ENCODE measurements at places on chromosomes 12 and 14. TPM values are rescaled to one million over a fixed set of nuclear protein-coding genes. Genes with fewer than 3 reads are reported as not detected.

The FOXN4 gene
- 0.37 TPM for total RNA-seq

The E2F7 gene
- 19.8 TPM for total RNA-seq

The LMNTD1 gene
- not detected for total RNA-seq

The RFC5 gene
- total RNA-seq, result 34.5 TPM

DNA sequence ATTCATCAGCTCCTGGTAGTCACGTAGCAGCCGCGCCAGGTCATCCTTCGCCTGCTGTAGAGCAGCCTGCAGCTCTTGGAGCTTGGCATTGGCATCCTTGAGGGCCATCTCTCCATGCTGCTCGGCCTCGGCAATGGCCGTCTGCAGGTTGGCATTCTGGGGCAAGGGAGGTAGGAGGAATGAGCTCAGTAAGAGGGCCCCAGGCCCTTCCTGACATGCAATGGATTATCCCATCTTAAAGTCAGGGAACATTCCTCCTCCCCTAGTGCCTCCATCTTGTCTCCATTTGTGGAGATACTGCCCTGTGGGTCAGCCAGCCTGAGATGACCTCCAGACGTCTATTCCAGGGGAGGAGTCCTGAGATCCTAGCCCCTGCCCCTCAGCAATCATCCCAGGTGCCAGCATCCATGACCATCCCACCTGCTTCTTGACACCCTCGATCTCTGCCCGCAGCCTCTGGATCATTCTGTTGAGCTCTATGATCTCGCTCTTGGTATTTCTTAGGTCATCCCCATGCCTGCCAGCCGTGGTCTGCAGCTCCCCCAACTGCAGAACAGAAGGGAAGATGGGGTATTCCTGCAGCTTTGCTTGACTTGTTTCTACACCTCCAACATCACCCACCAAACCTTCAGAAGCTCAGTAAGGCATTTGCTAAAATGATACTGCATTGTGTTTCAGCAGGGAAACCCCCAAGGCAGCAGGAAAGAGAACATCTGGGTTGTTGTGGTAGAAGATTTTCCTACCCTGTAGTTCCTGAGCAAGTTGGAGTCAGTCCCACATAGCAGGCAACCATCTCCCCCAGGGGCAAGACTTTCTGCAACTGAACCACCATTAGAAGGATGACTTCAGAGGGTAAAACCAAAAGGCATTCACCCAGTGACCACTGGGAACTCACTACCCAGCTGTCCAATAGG, 4.4 kb downstream of the KRT3 start:
- peaks cover 7% of the 10 kb centered on the region for H3K4me1 ChIP-seq
- H3K27ac ChIP-seq, result no peak overlapping the region
- H3K4me3 ChIP-seq, result no peak overlapping the region
- H3K36me3 ChIP-seq, result no peaks in the 10 kb centered on the region
- no peak for DNase-seq

DNA sequence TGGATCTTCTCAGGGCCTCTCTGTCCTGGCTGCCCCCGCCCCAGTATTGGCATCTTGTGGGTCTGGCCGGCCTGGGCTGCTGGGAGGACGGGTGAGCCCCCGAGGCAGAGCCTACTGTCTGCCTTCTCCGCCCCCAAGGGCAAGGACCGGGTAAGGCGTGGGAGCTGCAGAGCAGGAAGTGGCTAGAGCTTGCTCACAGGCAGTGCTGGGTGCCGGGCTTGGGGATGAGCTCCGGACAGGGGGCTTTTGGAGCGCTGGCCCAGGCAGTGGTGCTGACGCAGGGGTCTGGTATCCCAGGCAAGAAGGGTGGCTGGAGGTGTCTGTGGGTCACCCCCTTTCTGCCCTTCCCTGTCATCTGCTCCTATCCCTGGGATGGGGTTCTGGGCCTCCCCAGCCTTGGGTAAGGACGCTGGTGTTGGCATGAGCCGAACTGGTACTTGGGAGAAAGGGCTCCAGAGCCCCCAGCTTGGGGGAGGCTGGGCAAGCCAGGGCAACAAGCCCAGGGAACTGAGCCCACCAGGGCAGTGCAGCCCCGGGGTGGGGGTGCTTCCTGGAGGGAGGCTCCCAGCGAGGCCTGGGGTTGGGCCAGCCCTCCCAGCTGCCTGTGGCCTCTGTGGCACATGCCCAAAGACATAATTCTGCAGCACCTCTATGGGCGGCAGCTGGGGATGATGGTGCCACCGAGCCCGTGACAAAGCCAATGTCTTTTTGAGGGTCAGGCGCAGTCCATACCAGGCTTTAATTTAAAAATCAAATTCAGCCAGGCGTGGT, 126.3 kb downstream of the KIF26A start:
- H3K4me3 ChIP-seq, result no peak overlapping the region
- peaks cover 16% of the 10 kb centered on the region for H3K4me1 ChIP-seq
- peaks cover 11% of the 10 kb centered on the region for H3K36me3 ChIP-seq

GRCh38 chr14:68476212-68477109, 316.4 kb downstream of the ZFP36L1 start:
- H3K27ac ChIP-seq, result no peak overlapping the region
- no peaks in the 10 kb centered on the region for H3K36me3 ChIP-seq
- peaks cover 75% of the 10 kb centered on the region for H3K4me1 ChIP-seq
- no peak for DNase-seq

DNA sequence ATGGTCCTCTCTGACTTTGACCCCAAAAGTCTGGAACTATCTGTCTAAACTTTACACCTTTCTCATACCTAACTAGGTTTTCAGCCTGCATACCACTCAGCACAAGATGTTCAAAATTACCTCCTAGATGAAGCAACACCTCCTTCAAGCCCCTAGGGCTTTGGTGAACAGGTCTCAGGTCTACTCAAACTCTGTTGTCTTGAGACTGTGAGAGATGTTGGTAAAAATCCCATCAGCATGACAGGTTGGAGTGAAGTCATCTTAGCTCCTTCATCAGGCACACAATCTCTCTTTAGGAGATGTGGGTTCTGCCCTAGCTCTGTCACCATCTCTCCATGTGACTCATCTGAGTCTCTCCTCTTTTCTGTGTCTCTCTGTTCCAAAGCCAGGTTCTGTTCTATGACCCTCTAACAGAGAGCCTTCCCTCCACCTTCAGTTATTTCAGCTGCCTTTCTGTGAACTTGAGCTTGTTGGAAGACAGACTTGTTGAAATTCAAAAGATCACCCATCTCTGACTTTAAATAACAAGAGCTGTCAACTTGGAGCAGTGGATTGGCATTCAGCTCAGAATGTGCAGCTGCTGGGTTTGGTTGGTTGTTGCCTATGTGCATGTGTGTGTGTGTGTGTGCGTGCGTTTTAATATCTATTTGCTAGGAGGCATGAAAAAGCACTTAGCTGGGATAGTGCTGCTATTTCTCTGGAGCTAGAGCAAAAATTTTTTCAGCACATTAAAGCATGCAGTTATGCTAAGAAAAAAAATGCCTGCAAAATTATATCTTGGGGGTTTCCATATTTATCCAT, 130.7 kb downstream of the CRACR2A start:
- no peak overlapping the region for H3K4me3 ChIP-seq
- no peaks in the 10 kb centered on the region for H3K27me3 ChIP-seq
- DNase-seq, result no peak
- peaks cover 11% of the 10 kb centered on the region for H3K4me1 ChIP-seq

- H3K27me3 ChIP-seq, result no peaks in the 10 kb centered on the region
- no peaks in the 10 kb centered on the region for H3K36me3 ChIP-seq
- no peak overlapping the region for H3K4me3 ChIP-seq
- H3K4me1 ChIP-seq, result peaks cover 7% of the 10 kb centered on the region
These were observed 64.0 kb downstream of the PIWIL1 start for GRCh38 chr12:130401703-130402102.

GRCh38 chr12:104423809-104424208, 32.9 kb upstream of the CHST11 start:
- H3K36me3 ChIP-seq, result peaks cover 16% of the 10 kb centered on the region
- H3K27me3 ChIP-seq, result peaks cover 7% of the 10 kb centered on the region
- H3K4me3 ChIP-seq, result no peak overlapping the region
- no peak overlapping the region for H3K27ac ChIP-seq

DNA sequence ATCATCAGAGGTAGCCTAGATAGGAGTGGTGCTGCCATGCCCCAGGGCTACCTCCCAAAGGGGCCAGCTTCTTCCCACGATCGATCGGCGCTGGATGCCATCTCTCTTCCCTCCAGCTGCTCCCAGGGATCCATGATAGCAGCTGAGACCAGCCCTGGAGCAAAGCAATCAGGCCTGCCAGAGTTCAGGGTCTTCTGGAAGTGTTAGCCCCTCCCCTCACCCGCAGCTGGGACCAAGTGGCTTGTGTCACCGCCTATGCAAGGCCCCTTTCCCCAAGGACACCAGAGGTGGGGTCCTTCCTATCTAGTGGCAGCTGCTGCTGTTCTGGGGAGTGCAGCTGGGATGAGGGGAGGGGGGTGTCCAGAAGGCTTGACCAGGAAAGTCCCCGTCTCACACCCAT, 87.0 kb downstream of the IRF2BPL start:
- H3K27me3 ChIP-seq, result no peaks in the 10 kb centered on the region
- H3K36me3 ChIP-seq, result no peaks in the 10 kb centered on the region
- H3K4me3 ChIP-seq, result no peak overlapping the region
- no peak for DNase-seq
- H3K4me1 ChIP-seq, result peaks cover 50% of the 10 kb centered on the region

- no peaks in the 10 kb centered on the region for H3K27me3 ChIP-seq
- no peak for DNase-seq
- H3K4me3 ChIP-seq, result no peak overlapping the region
- H3K36me3 ChIP-seq, result peaks cover 48% of the 10 kb centered on the region
These were observed 11.6 kb downstream of the CIPC start for GRCh38 chr14:77109656-77110055.

DNA sequence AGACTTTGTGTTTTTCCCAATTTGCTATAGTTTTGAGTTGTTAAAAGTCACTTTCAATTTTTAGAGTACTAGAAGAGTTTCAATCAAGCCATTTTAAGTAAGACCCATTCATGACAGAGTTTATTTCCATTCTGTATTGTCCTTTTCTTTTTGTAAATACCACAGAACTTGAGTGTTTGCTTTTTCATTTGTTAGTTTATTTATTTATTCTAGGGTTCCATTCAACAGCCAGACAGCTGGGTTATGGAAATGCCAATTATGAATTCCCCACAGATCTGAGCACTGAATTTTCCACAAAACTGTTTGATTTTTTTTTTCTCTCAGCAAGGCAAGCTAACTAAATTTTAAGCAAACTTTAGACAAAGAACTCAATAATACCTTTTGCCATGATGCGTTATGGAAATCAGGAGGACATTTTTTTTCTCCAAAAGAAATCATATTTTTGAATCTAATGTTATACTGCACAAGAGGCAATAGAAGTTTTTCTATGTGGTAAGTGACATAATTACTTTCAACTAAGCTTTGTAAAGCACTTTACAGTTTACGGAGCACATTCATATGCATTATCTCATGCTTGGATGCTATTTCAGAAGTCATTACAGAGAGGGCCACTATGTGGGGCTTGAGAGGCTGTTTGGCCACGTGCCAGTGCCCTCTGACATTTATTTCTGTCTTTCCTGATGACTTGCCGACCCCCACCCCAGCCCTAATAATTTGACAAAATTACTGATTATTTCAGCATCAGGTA, 181.5 kb downstream of the VRK1 start:
- H3K27me3 ChIP-seq, result no peaks in the 10 kb centered on the region
- 0 out of 2 replicates have a peak, but pooled peaks cover 7% of the 10 kb centered on the region for H3K4me1 ChIP-seq
- DNase-seq, result no peak
- no peak overlapping the region for H3K4me3 ChIP-seq
- H3K36me3 ChIP-seq, result peaks cover 20% of the 10 kb centered on the region

DNA sequence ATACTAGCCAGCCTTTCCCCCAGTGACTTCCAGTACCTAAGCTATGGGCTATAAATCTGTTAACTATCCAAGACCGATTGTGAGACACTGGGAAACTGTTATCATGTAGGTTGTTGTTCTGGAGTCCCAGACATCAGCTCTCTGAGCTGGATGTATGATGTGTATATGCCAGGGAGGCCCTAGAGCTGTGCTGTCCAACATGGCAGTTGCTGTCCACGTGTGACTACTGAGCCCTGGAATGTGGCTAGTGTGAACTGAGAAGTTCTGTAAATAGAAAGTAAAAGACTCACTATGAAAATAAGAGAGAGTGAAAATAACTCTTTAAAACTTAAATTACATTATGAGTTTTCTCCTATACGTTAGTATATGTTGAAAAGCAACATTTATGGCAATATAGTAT, 755.8 kb upstream of the FBXO33 start:
- DNase-seq, result no peak
- no peak overlapping the region for H3K4me3 ChIP-seq
- no peaks in the 10 kb centered on the region for H3K36me3 ChIP-seq
- no peaks in the 10 kb centered on the region for H3K4me1 ChIP-seq

DNA sequence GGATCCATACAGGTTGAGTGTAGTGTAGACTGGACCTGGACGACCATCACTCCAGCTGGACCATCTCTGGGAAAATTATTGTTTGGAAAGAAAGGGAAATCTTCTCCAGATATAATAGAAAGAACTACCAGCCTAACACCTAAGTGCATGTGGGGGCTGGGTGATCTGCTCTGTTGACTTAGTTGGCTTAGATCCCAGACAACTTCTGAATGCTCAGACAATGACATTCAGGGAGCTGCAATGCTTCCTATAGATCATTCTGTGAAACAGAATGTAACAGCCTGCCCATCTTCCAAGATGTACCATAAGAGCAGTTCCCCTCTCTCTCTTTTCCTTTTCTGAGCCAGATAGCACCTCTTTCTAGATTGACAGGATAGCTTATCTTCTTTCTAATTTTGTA, 572.8 kb upstream of the STXBP6 start:
- no peaks in the 10 kb centered on the region for H3K4me1 ChIP-seq
- no peak overlapping the region for H3K27ac ChIP-seq
- DNase-seq, result no peak
- peaks cover 9% of the 10 kb centered on the region for H3K36me3 ChIP-seq

DNA sequence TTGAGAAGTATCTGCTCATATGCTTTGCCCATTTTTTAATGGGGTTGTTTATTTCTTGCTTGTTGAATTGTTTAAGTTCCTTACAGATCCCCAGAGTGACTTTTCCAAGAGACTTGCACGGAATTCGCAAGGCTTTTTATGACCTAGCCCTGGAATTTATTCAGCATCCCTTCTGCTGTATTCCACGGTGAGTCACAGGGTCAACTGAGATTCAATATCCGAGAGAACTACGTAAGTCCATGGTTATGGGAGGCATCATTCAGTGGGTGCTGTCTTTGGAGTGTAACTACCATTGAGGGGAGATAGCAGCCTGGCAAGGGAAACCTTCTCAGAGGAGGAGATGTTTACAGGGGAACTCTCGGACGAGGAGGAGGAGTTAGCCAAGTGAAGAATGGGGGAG, 20.9 kb upstream of the GPRC5A start:
- peak overlapping the region; percentile 61 for H3K27ac ChIP-seq
- no peaks in the 10 kb centered on the region for H3K36me3 ChIP-seq
- no peak for DNase-seq
- H3K4me1 ChIP-seq, result peaks cover 59% of the 10 kb centered on the region

DNA sequence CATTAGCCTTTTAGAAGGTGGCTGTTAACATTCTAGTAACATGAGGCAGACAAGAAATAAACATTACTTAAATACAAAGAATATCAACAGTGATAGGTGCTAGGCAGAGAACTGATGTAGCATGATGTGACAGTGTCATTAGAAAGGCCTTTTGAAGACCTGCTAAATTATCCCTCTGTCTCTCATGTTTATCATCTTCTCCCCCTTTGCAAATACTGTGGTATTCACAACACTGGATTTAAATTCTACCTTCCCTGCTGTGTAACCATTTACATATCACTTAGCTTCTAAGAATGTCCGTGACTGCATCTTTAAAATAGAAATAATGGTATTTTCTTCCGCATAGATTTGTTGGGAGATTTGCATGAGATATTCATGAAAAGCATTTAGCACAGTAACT, 74.4 kb upstream of the CLEC14A start:
- H3K36me3 ChIP-seq, result peaks cover 7% of the 10 kb centered on the region
- peaks cover 11% of the 10 kb centered on the region for H3K27me3 ChIP-seq
- no peak overlapping the region for H3K4me3 ChIP-seq
- H3K27ac ChIP-seq, result no peak overlapping the region
- DNase-seq, result no peak
